ENCODE measurements at places on chromosomes 5 and 9. TPM values are rescaled to one million over a fixed set of nuclear protein-coding genes. Genes with fewer than 3 reads are reported as not detected.
A peak's percentile ranks its signal among the peaks of the same experiment; 100 is the strongest.

DNA sequence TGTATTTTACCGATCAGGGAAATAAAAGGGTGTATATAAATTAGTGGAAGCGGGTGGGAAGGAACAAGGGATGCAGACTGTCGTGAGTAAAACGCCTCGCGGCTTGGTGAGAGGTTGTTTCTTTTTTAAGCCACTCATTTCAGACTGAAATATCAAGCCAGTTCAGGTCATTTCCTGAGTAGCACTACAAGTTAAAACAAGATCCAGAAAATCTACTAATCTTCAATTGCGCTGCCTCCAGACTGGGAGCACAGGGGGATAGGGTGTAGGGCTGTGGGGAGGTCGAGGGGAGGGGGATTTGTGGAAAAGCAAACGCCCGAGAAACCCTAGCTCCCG, 140.8 kb downstream of the TSSK1B start:
- H3K27me3 ChIP-seq: no peaks in the 10 kb centered on the region
- peak overlapping the region; percentile 74 for H3K27ac ChIP-seq
- H3K4me3 ChIP-seq: peak overlapping the region; percentile 66
- no peaks in the 10 kb centered on the region for H3K36me3 ChIP-seq

- no peaks in the 10 kb centered on the region for H3K27me3 ChIP-seq
- no peak for DNase-seq
- no peak overlapping the region for H3K4me3 ChIP-seq
- H3K4me1 ChIP-seq: no peaks in the 10 kb centered on the region
- H3K36me3 ChIP-seq: no peaks in the 10 kb centered on the region
These were observed 127.4 kb upstream of the ATP10B start for GRCh38 chr5:160979385-160979784.

- H3K27me3 ChIP-seq: no peaks in the 10 kb centered on the region
- H3K36me3 ChIP-seq: no peaks in the 10 kb centered on the region
- no peak for DNase-seq
- no peak overlapping the region for H3K4me3 ChIP-seq
- no peak overlapping the region for H3K27ac ChIP-seq
These were observed 36.7 kb upstream of the UBE2D2 start for GRCh38 chr5:139524446-139524845.

- H3K4me3 ChIP-seq: no peak overlapping the region
- H3K4me1 ChIP-seq: no peaks in the 10 kb centered on the region
- H3K27me3 ChIP-seq: no peaks in the 10 kb centered on the region
- H3K36me3 ChIP-seq: no peaks in the 10 kb centered on the region
These were observed 285.7 kb downstream of the CHSY3 start for GRCh38 chr5:130189961-130190360.

- no peaks in the 10 kb centered on the region for H3K27me3 ChIP-seq
- no peak overlapping the region for H3K4me3 ChIP-seq
- H3K36me3 ChIP-seq: no peaks in the 10 kb centered on the region
- H3K4me1 ChIP-seq: peaks cover 13% of the 10 kb centered on the region
- no peak overlapping the region for H3K27ac ChIP-seq
These were observed 19.9 kb downstream of the SEMA4D start for GRCh38 chr9:89477811-89478630.

DNA sequence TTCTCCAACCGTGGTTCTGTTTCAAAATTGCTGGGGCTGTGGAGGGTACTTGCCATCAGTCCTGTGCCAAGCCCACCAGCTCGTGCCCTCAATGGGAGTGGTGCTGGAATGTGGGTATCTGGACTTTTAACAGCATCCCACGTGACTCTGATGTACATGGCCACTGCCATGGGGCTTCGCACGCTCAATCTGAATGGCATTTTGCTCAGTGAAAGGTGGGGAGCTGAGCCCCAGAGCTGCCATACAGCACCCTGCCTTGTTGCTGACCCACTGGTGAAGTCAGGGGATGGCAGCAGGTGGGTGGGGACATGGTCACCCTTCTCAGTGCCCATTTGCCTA, 16.6 kb upstream of the SYNPO start:
- no peak for DNase-seq
- no peaks in the 10 kb centered on the region for H3K36me3 ChIP-seq
- H3K27ac ChIP-seq: no peak overlapping the region
- H3K4me3 ChIP-seq: no peak overlapping the region
- H3K27me3 ChIP-seq: no peaks in the 10 kb centered on the region
- peaks cover 45% of the 10 kb centered on the region for H3K4me1 ChIP-seq

DNA sequence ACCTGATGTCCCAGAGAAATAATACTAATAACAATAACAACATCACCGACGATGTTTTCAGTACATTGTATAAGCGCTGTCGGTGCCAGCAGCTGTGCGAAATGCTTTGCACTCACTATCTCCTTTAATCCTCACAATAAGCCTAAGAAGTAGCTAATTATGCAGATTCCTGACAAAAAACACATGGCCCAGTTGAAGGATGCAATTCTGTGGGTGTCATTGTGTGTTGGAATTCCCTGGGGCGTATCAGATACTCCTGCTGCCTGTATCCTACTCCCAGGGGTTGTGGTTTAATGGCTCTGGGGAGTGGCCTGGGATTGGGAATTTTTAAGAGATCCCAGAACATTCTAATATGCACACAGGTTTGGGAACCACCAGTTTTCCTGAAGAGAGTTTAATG, 154.0 kb downstream of the RGS3 start:
- DNase-seq: no peak
- H3K27me3 ChIP-seq: no peaks in the 10 kb centered on the region
- H3K4me1 ChIP-seq: peaks cover 40% of the 10 kb centered on the region

- no peaks in the 10 kb centered on the region for H3K27me3 ChIP-seq
- no peaks in the 10 kb centered on the region for H3K4me1 ChIP-seq
- H3K36me3 ChIP-seq: no peaks in the 10 kb centered on the region
- no peak for DNase-seq
- H3K27ac ChIP-seq: no peak overlapping the region
These were observed 42.9 kb downstream of the LURAP1L start for GRCh38 chr9:12817702-12818101.

GRCh38 chr5:112870966-112871365, 9.9 kb downstream of the SRP19 start:
- DNase-seq: no peak
- no peak overlapping the region for H3K27ac ChIP-seq
- no peaks in the 10 kb centered on the region for H3K36me3 ChIP-seq

DNA sequence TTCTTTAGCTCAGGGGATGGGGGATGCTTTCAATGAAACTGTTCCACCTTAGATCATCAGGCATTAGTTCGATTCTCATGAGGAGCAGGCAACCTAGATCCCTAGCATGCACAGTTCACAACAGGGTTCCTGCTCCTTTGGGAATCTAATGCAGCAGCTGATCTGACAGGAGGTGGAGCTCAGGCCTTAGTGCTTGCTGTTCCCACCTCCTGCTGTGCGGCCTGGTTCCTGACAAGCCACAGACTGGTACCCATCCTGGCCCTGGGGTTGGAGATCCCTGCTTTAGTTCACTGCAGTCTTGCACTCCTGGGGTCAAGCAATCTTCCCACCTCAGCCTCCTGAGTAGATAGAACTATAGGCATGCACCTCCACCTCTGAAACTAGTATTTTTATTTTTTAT, 1369.8 kb upstream of the NUDT12 start:
- H3K27me3 ChIP-seq: no peaks in the 10 kb centered on the region
- H3K4me3 ChIP-seq: no peak overlapping the region
- no peak overlapping the region for H3K27ac ChIP-seq
- H3K4me1 ChIP-seq: no peaks in the 10 kb centered on the region
- no peak for DNase-seq

DNA sequence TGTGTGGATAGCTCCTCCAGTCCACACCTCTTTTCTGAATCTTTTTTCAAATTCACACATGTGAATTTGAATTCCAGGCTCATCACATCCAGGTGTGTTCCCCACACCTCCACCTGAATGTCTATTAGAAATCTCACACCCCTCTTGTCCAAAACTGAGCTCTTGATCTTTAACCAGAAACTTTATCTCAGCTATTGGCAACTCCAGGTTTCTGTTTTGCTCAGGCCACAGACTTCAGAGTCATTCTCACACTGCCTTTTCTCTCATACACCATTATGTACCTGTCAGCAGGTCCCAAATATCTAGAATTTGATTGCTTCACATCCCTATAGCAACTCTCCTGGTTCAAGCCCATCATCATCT, 11.6 kb downstream of the NIPSNAP3B start:
- DNase-seq: no peak
- no peaks in the 10 kb centered on the region for H3K36me3 ChIP-seq
- peaks cover 5% of the 10 kb centered on the region for H3K4me1 ChIP-seq
- no peaks in the 10 kb centered on the region for H3K27me3 ChIP-seq
- no peak overlapping the region for H3K4me3 ChIP-seq

DNA sequence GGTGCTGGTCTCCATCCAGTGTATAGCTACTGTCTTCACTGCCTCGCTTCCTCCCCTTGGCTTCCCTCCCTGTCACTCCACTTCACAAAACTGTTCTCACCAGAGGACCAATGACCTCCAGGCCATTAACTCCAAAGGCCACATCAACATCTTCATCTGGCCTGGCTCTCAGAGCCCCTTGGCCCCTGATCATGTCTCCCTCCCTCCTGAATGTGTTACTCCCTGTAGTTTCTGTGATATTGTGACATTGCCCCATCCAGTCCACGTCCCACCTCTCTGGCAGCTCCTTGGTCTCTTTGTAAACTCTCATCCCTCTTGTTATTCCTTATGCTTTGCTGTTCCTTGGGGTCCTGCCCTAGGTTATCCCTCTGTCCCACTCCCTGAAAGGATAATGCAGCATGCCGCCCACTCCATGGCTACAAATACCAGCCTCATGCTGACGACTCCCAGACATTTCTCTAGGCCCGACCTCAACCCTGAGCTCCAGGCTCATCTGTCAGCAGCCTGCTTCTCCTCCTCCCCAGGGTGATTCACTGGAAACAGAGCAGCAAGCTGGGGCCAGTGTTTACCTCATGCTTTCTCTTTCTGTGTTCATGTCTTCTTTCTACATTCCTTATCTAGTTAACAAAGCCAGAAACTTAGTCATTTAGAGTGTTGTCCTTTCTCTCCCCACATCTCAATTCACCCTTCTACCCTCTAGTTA, 312.2 kb downstream of the SPOCK1 start:
- H3K36me3 ChIP-seq: no peaks in the 10 kb centered on the region
- peaks cover 6% of the 10 kb centered on the region for H3K4me1 ChIP-seq
- peak overlapping the region; percentile 7 for H3K27ac ChIP-seq
- no peak for DNase-seq

DNA sequence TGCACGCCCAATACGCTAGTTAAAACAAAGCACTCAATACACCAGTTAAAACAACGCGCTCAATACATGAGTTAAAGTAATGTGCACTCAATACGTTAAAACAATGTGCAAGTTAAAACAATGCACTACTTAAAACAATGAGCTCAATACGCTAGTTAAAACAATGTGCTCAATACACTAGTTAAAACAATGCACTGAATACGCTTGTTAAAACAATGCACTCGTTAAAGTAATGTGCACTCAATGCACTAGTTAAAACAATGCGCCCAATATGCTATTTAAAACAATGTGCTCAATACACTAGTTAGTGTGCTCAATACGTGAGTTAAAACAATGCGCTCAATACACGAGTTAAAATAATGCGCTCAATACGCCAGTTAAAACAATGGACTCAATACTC, 185.0 kb downstream of the TRIO start:
- H3K27me3 ChIP-seq: no peaks in the 10 kb centered on the region
- H3K4me1 ChIP-seq: peaks cover 9% of the 10 kb centered on the region
- no peak for DNase-seq
- H3K27ac ChIP-seq: no peak overlapping the region
- H3K36me3 ChIP-seq: no peaks in the 10 kb centered on the region

- no peaks in the 10 kb centered on the region for H3K36me3 ChIP-seq
- H3K27me3 ChIP-seq: no peaks in the 10 kb centered on the region
- H3K27ac ChIP-seq: no peak overlapping the region
- no peak for DNase-seq
- H3K4me3 ChIP-seq: no peak overlapping the region
These were observed 64.3 kb downstream of the KCNT1 start for GRCh38 chr9:135766251-135766650.

GRCh38 chr5:58505971-58506640, 14.9 kb downstream of the GAPT start:
- H3K4me1 ChIP-seq: no peaks in the 10 kb centered on the region
- H3K27me3 ChIP-seq: no peaks in the 10 kb centered on the region
- no peaks in the 10 kb centered on the region for H3K36me3 ChIP-seq
- H3K27ac ChIP-seq: no peak overlapping the region
- no peak overlapping the region for H3K4me3 ChIP-seq

DNA sequence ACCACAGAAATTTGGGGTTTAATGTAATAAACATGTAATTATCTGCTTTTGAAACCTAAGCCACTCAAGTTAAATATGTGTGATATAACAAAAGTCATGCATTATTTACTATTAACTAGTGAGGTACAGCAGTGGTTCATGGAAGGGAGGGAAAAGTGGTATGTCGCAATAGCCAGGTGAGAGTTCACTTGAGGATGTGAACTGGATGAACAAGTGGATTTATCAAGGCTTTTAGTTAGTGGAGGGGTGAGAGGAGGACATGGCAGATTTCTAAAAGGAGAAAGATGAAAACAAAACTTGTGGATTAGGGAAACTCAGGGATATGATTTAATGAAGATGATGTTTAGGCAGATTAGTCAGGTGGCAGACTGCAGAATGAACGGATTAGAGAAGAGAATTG, 141.3 kb upstream of the NFIB start:
- H3K36me3 ChIP-seq: no peaks in the 10 kb centered on the region
- no peaks in the 10 kb centered on the region for H3K4me1 ChIP-seq
- no peaks in the 10 kb centered on the region for H3K27me3 ChIP-seq
- H3K27ac ChIP-seq: no peak overlapping the region
- DNase-seq: no peak
- H3K4me3 ChIP-seq: no peak overlapping the region

DNA sequence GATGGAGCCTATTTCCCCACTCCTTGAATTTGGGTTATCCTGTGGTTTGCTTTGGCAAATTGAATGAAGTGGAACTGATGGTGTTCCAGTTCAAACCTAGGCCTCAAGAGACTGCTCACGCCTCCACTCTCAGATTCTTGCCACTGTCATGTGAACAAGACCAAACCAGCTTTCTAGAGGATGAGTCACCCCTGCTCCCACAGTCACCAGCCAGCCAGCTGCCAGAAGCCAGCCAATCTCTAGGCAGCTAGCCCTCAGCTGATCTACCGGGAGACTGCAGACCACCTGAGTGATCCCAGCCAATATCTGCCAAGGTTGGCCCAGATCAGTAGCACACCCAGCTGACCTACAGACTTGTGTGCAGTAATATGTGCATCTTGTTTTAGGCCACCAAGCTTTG, 300.6 kb downstream of the TMEM38B start:
- no peak overlapping the region for H3K27ac ChIP-seq
- no peaks in the 10 kb centered on the region for H3K36me3 ChIP-seq
- no peaks in the 10 kb centered on the region for H3K27me3 ChIP-seq
- H3K4me3 ChIP-seq: no peak overlapping the region
- H3K4me1 ChIP-seq: no peaks in the 10 kb centered on the region

BAAT gene
- 0.13 TPM for polyA plus RNA-seq

AK8 gene
- polyA plus RNA-seq: 54.8 TPM

SYNPO gene
- polyA plus RNA-seq: 52.2 TPM

NR4A3 gene
- polyA plus RNA-seq: 1.7 TPM

SAXO1 gene
- polyA plus RNA-seq: 103 TPM

DRD1 gene
- 0.21 TPM for polyA plus RNA-seq

PCDHGA5 gene
- polyA plus RNA-seq: 1.5 TPM

CDHR2 gene
- polyA plus RNA-seq: 39.8 TPM

MOB3B gene
- 9.1 TPM for polyA plus RNA-seq
